ENCODE measurements at places on chromosomes 2 and 18.

DNA sequence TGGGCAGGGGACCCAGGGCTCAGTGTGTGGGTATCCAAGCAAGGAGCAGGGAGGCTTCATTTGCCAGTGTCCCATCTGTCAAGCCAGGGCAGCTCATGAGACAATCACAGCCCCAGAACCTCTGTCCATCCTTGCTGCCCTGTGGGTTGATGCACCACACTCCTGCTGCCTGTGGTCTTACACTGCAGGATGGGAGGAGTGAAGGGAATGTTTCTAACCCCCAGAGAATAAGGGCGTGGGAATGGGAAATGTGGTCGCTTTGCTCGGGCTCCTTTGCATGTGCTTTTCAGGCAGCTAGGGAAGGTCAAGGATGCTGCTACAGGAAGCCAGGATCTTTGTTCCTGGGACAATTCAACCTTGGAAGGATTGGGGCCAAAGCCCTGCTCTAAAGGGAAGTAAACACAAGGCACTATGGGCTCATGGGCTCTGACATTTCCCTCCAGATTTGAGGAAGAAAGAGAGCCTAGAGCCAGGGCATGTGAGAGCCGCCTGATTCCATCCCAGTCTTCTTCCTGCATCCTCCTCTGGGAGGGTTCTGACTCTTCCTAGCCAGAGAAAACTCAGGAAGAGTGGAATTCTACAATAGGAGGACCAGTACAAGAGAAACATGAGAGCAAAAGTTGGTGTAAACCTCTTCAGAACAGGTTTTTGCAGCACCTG is 18.8 kb upstream of the MAP3K20 start:
- DNase-seq: no peak

- no peak for DNase-seq
Measured at GRCh38 chr2:200735061-200735460, 76.6 kb upstream of the BZW1 start.

DNA sequence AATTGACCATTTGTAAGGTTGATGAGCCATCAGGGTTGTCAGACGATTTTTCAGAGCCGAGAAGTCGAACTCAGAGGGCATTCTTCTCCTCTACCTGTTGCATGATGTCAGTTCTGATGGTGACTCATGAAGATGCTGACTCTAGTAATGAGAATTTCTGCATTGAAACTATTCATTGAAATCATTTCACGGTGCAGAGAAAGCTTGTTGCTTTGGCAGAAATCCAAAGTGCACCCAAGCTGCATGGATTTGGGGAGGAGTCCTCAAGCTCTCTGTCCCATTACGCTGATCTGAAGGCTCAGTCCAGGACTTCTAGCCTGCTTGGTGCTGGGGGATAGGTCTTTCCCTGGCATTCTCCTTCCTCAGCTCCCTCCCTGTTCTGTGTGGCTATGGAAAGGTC is 125.7 kb upstream of the PXDN start:
- no peak for DNase-seq

DNA sequence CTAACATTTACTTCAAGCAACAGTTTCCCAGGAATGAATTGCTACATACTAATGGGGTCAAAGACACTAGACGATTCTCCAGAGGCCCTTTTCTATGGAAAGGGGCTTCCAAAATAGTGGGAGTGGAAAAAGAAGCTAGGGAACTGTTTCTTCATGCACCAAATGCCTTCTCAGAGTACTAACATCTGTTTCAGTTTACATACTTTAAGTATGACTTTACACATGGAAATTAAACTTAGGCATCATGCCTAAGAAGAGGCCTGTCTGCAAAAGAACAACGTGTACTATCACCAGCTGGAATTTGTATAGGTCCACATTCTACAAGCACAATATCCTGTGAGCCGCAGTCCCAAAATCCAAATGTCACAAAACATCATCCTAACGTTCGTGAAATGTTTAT is 29.4 kb upstream of the WDR75 start:
- no peak for DNase-seq

GRCh38 chr2:166671801-166672200 is 177.8 kb upstream of the SCN7A start:
- no peak for DNase-seq

DNA sequence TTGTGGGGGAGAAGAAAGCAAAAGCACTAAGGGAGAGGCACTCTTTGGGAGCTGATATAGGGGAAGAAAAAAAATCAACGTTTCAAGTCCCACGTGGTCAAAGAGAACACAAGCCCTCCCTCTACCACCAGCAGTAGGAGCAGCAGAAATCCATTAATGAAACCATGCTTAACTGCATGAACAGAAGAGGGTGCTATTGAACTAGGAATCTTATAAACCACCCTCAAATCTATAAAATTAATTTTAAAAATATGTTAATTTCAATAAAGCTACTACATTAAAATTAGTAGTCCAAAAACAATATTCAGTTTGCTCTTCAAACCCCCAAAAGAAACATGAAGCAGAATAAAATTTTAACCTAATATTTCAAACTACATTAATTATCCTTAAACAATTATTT is 147.8 kb downstream of the TMEM18 start:
- DNase-seq: peak; percentile 1

DNA sequence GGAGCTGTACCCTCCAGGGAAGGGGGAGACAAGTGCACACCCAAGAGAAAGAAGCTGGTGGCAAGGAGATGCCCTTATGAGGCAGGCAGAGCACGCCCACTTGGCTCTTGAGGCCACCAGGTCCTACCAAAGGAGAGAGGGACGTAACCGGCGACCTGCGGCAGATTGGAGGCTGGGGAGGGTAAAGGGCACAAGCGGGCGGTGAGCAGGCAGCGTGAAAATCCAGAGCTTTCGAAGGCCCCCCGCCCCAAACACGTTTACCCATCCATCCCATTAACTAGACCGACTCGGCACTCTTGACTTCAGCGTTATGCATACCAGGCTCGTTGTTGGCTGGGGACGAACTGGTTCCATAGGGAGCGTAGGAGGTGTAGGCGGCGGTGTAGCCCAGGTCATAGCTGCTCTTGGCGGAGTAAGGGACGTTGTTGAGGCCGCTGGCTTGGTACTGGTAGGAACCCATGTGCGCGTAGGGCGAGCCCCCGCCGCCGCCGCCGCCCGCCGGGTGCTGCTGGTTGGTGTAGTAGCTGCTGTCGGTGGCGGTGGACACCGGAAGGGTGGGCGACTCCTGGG is 794 bp downstream of the DLX2 start:
- no peak for DNase-seq

DNA sequence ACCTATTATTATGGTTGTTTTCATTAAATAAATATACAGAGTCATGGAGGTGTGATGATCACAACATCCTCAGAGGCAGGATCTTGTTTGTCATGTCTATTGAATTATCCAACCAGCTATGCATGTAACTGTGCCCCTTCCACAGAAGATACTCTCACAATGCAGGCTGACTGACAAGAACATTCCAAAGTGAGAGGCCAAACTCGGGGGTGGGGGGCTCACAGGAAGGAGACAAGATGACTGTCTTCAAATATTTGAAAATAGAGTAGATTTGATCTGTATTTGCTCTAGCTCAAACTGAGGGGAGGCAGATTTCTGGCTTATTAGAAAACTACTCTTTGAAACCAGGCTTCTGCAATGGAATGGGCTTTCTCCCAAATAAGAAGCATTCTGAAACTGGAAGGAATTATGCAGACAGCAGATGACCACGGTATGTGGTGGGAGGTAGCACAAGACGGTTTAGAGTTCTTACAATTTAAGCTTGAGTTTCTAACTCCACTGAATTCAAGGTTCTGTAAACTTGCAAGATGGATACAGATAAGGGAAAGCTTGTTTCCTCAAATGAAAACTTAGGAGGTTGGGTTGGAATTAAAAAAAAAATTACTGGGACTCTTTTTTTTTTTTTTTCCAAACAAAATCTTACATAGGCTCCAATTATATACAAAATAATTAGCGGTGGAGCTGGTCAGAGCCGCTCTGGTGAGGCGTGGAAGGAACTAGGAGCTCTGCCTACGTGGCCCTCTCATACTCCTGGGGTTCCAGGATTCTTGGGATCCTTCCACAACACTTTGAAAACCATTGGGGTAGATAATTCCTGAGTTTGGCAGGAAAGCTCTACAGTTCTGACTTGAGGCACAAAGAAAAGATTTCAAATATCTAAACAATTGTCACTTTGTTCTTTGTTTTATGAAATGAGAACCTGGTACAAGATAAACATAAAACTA is 79.3 kb downstream of the PLA2R1 start:
- DNase-seq: no peak

DNA sequence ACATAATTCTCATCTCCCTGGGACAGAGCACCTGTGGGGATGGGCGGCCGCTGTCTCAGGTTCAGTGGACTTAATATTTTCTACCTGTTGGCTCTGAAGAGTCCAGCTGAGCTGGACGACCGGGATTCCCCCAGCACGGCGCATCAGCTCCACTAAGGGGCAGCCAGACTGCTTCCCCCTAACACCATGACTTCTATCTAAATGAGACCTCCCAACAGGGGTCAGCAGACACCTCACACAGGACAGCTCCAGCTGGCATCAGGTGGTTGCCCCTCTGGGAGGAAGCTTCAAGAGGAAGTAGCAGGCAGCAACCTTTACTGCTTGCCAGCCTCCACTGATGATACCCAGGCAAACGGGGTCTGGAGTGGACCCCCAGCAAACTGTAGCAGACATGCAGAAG is 226.0 kb upstream of the DSEL start:
- no peak for DNase-seq

DNA sequence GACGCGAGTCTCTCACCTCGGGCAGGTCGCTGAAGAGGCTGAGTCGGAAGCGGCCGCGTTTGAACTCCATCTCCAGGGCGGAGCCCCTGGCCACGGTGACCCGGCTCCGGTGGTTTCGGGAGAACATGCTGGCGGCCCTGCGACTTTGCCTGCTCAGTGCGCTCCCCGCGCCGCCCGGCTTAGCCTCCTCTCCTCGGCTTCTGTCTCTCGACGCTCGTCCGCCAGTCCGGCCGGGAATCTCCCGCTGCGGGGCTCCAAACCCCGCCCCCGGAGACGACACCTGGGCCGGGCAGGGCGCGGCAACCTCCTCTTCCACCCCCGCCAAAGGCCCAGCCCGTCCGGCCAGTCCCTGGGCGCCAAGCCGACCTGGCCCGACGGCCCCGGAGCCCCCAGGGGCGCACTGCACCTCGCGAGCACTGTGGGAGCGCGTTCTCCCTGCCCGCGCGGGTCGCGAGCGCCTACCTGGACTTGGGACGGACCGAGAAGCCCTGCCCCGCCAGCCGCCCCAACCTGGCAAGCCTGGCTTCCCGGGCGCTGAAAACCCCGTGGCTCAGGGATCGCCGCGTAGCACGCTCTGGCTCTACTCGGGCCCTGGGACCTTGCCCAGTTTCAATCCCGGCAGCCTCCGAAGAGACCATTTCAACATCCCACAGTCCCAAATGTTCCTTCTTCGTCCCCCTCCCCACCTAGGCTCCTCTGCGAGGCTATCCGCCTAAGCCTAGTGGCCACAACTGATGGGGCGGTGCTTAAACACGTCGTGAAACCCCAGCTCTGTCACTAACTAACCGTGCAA is at the start of gene RTKN:
TSS of gene RTKN (minus strand) at position 248 of the 793 bp plus-strand sequence. CDS start at position 127, 121 bp downstream.
- DNase-seq: no peak

GRCh38 chr2:233072838-233073237 is 12.7 kb downstream of the INPP5D start:
- DNase-seq: no peak

DNA sequence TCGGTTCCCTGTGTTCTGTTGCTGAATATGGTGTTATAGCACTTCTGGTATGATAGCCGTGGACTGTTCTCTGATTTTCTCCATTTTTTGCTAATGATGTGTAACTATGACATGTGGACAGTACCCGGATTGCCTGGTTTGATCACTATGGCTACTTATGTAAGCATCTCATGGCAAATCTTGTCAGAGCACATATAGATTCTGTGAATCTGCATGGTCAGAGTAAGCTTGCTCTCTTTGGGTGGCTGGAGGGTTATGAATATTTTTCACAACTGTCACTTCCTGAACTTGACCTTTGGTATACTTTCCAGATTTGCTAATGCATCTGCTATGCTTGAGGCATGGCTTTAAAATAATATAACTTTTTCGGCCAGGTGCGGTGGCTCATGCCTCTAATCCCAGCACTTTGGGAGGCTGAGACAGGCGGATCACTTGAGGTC is 36.8 kb upstream of the ATP8B1 start:
- DNase-seq: no peak

DNA sequence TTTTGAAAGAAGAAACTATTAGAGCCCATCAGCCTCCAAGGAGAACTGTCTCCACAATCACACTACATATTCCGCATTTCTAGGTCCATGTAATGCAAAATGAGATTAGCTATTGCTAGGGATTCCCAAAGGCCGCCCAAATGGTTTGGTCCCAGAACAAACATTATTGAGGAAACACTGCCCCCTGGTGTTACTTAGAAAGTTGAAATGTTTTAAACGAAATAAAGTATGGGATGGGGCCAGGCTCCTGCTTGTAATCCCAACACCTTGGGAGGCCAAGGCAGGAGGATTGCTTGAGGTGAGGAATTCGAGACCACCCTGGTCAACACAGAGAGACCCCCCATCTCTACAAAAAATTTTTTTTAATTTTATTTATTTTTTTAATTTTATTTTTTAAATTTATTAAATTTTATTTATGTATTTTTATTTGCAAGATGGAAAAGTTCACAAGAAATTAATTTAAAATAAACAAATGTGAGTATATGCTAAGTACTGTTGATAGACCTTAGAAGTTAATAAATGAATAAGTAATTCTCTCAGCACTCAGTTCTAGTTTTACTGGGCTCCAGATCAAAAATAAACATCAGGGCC is 5.5 kb downstream of the NHEJ1 start:
- peak; percentile 51 for DNase-seq

DNA sequence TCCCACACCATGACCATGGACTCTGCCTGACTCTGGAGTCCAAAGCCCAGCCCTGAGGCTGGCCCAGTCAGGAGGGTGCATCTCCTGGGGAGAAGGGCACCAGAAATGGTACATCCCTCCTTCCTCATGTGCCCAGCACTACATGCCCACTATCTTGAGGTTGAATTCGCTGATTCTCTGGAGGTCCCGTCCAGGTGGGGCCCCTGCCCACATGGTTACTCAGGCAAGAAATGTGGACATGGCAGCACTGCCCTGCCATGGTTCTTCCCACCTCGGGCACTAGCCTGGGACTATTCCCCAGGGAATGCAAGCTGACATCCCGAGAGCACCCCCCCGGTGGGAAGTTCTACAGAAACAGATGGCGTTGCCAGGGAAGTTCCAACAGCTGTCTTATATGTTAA is 15.3 kb upstream of the HES6 start:
- no peak for DNase-seq
